ENCODE measurements at places on chromosomes 5 and 9. TPM values are rescaled to one million over a fixed set of nuclear protein-coding genes. Genes with fewer than 3 reads are reported as not detected.

DNA sequence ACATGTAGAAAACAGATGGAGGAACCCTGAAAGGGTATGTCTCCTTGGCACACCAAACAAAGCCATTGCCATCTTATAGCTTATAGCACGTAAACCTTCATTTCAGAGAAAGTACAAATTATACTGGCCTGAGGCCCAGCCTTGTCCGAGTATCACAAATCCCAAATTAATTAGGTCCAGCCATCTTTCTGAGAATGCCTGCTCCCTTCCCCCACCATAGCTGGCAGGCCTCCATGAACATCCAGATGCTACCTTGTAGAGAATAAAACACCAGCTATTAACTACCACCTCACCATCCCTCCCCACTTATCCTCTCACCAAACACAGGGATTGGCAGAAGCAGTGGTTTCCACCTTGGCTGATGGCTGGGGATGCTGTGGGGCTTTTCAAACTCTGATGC lies 224.0 kb downstream of the SPOCK1 start:
- DNase-seq = no peak

GRCh38 chr5:79792463-79792862 lies 102.8 kb downstream of the CMYA5 start:
- no peak for DNase-seq

DNA sequence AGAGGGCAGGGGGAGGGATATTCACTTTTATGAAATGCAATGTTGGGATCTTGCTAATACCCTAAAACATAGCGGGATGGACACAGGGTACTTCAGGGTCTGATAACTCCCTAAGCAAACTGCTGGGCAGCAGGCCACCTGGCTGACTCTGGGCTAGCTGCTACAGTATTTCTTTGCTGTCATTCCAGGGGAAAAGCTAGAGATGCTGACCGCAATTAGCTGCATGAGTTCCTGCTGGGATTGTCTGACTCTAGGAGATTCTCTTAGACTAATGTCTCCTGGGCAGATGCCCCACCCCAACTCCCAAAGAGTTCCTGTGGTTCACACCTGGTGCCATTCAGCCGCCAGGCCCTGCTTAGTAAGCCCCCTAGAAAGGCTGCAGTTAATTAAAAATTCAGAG lies 69.9 kb downstream of the PSAT1 start:
- no peak for DNase-seq

GRCh38 chr5:177472460-177473442 lies 683 bp downstream of the DBN1 start:
- DNase-seq = no peak

DNA sequence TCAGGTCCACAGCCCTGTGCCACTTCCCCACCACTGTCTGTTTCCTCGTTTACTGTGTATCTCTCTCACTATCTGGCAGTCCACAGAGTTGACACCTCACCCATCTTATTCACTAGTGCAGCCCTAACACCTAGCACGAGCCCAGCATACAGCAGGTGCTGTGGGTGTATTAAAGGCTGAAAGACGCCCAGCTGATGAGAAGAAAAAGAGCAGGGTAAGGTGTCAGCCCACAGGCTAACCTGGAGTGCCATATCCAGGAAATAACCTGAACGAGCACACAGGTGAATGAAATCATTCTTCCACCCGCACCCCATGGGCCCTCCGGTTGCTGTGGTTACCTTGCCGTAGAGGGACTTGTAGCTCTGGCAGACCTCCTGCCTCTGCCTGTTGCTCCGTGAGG lies 18.6 kb downstream of the ANXA6 start:
- no peak for DNase-seq

FBP2 gene
- total RNA-seq = not detected

PKD2L2 gene
- not detected for total RNA-seq

ADAMTS2 gene
- 18.3 TPM for total RNA-seq

All from IMR-90 (cell line).